Left cardiac atrium (tissue), 4 donors: ENCODE measurements at places on chromosomes 16 and 17. TPM values are rescaled to one million over a fixed set of nuclear protein-coding genes. Genes with fewer than 3 reads are reported as not detected.

SETD6 gene
- total RNA-seq = 10.7 TPM

TERB1 gene
- not detected for total RNA-seq

CASKIN1 gene
- total RNA-seq = 6.1 TPM

DNA sequence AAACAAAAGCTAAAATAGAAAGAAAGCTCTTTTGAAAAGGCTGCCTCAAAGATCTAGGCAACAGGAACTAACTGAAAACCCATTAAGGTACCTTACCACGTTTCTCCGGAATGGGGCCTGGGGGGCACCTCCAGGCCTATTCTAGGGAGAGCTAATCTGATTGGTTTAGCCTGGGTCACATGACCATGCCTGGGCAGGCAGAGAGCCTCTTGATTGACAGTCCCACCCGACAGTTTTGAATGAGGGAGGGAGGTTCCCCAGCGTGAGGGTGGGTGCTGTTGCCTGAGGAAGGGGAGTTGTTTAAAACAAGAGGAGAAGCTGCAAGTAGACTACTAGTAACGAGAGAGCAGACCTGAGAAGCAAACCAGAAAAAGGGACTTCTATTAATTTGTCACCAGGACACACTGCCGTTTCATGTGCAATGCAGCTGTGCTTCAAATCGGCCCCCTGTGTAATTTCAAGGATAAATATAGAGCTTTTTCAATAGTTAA, 143.4 kb upstream of the HS3ST2 start:
- no peak for DNase-seq

DNA sequence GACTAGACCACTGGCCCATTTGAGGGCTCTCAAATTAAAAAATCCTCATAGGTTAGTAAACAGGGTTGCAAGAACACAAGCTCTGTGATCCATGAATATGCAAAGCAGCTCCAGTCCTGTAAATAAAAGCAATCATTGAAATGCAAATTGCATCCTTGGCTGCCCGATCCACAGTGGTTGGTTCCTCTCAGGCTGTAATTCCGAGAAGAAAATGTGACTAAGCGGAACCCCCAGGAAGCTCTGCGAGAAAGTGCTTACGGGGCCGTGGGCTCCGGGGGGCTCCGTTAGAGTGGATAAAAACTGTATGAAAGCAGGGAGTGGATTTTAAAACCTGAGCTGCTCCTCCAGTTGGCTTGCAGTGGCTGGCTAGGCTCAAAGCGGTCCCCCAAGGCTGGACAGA, 2.5 kb downstream of the GPRC5B start:
- no peak for DNase-seq

DNA sequence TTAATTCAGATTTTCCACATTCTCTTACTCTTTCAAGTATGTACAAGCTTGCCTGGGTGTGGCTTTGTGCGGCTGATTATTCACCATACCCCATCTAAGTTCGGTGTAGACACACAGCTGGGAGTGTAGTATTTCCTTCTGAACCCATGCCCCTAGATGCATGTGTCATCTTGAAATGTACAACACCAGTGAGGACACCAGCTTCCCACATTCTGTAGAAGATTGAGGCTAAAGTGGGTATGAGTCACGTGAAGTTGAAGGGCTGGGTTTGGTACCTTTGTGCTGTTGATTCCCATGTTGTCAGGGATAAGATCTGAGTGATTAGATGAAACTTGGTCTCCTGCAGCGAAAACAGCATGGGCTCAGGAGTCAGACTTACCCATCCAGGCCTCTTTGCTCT, 14.6 kb upstream of the DHX8 start:
- DNase-seq = no peak

DNA sequence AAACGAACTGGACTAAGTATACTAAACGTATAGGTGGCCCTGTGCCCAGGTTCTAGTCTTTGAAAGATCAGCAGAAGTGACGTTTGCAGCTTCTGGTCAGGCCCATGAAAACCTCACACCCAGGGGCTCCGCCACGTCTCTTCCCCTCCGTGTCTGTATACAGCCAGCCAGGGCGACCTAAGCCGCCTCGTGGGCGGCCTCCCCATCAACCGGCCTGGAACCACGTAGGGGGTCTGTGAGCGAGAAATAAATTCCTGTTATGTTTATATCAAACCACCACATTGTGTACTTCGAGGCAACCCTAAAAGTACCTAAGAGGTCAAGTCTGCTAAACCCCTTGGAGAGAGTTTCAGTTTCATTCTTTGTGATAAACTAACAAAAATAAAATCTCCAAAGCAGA, 6.8 kb downstream of the TK1 start:
- no peak for DNase-seq

- peak; percentile 52 for DNase-seq
Observed at GRCh38 chr17:72725433-72726068, 366.9 kb downstream of the SLC39A11 start.

DNA sequence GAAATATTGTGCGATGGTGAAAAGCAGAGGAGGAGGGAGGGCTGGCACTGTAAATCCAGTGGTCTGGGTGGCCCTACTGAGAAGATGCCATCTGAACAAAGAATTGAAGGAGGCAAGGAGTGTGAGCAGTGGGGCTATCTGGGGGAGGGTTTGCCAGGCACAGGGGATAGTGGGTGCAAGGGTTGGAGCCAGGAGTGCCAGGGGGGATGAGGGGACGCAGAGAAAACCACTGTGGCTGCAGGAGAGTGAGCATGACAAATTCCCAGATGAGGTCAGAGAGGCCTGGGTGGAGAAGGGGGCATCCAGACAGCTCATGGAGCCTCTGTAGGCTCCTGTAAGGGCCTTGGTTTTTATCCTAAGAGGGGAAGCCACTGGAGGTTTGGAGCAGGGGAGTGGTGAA, 4.8 kb downstream of the XYLT2 start:
- no peak for DNase-seq

DNA sequence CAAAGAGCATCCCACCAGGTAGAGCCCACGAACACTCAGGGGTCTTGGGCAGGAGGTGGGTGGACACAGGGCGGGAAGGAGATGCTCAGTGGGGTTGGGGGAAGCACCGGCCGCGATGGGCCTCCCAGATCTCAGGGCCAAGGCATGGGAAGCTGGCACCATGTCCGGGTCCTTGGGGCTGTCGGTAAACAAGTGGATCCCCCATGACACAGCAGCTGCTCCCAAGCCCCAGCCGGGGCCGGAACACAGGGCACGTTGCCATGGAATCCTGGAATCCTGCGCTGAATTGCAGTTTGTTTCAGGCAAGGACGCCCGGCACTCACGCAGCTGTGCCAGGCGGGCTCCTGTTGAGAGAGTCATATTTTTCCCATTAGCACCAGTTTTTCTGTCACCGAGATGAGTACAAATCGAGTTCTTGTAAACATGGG, 23.0 kb upstream of the CHMP6 start:
- no peak for DNase-seq

DNA sequence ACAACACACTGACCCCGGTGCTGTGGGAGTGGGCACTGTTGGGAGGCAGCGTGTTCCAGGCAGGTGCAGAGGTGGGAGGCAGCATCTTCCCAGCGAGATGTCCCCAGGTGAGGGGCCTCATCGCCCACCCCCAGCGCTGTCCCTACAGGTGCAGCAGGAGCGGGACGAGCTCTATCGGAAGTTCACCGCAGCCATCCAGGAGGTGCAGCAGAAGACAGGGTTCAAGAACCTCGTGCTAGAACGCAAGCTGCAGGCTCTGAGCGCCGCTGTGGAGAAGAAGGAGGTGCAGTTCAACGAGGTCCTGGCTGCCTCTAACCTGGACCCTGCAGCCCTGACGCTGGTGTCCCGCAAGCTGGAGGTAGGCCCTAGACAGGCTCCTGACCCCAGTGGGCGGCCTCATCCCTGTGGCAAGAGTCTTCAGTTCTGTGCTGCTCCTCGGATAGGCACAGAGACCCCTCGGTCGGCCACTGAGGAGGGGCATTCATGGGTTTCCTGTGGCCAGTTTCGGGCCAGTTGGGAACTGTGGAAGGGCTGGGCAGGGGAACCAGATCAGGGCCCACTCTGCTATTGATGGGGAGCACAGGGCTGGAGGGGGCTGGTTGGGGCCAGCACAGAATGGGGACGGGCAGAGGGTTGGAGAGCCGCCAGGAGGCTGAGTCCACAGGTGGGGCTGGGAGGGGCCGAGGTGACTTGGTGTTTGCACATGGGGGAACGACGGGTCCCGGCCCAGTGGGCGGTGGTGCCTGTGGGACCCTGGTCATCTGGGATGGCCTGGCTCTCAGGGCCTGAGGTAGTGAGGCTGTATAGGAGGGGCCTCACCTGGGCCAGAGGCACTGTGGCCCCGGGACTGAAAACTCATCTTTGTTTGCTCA, 21.1 kb upstream of the DBNDD1 start:
- DNase-seq = no peak
